ENCODE measurements at places on chromosomes 6 and 20. TPM values are rescaled to one million over a fixed set of nuclear protein-coding genes. Genes with fewer than 3 reads are reported as not detected.

Gene CPXM1
- total RNA-seq, result not detected

Gene CGA
- not detected for total RNA-seq

Gene FAM209B
- 3.1 TPM for total RNA-seq

- no peak for DNase-seq
These were observed 515.9 kb upstream of the SULF2 start for GRCh38 chr20:48301189-48301588.

GRCh38 chr20:43899274-43900120, 15.2 kb upstream of the TOX2 start:
- no peak for DNase-seq

- no peak for DNase-seq
These were observed 2.0 kb upstream of the ACTL10 start for GRCh38 chr20:33664762-33665144.

DNA sequence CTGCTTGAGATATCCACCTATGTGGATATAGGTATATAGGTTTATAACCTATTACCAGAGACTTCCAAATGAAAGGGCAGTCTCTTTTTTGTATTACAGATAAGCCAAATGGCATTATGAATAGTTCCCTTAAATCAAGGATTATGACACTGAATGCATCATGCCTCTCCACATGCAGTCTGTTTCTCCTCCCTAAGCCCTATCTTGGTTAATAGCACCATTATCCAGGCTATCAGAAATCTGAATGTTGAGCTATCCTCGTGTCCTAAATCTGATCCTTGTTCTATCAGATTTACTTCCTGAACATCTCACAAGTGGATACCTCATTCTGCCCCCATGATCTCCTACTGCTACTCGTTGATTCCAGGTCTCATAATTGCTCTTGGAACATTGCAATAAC, 138.0 kb downstream of the GRIK2 start:
- DNase-seq, result no peak

DNA sequence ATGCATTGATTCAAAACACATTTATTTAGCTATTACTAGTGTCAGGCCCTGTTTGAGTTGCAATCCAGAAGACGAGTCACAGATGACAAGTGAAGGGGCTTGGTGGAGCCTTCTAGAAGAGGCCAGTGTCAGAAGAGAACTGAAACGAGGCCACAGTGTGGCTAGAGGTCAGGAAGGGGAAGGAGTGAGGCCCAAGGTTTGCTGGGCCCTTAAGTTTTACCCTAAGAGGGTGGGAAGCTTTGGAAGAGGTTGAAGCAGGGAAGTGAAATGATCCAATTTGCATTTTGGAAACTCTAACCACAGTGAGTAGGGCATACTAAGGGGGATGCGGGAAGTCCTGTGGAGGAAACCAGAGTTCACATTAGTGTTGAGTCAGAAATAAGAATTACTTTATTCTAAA, 25.0 kb downstream of the TTK start:
- no peak for DNase-seq

GRCh38 chr6:161477876-161478425, 204.1 kb upstream of the AGPAT4 start:
- DNase-seq, result no peak

DNA sequence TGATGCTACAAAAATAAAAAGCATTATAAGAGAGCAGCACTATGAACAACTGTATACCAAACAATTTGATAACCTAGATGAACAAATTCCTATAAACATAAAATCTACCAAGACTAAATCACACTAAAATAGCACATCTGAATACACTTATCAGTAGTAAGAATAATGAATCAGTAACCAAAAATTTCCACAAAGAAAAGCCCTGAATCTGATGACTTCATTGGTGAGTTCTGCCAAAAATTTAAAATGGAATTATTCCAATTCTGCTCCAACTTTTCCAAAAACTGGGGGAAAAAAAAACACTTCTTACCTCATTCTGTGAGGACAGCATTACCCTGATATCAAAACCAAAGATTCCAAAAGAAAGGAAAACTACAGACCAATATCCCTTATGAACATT, 206.2 kb downstream of the WDR27 start:
- DNase-seq, result no peak

DNA sequence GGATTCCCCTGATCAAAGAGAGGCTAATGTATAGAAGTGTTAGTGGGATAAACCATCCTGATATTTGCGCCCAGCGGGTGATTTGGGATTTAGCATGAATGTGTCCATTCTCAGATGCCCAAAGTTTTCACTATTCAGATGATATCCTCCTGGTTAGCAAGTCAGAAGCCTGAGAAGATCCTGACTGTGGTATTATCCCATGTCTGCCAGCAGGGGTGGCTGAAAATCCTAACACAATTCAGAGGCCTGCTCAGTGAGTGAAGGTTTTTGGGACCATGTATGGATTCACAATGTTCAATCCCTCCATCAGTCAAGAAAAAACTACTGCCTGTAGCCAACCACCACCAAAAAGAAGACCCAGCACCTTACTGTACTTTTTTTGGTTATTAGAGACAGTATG, 34.1 kb upstream of the SPACA1 start:
- DNase-seq, result no peak

DNA sequence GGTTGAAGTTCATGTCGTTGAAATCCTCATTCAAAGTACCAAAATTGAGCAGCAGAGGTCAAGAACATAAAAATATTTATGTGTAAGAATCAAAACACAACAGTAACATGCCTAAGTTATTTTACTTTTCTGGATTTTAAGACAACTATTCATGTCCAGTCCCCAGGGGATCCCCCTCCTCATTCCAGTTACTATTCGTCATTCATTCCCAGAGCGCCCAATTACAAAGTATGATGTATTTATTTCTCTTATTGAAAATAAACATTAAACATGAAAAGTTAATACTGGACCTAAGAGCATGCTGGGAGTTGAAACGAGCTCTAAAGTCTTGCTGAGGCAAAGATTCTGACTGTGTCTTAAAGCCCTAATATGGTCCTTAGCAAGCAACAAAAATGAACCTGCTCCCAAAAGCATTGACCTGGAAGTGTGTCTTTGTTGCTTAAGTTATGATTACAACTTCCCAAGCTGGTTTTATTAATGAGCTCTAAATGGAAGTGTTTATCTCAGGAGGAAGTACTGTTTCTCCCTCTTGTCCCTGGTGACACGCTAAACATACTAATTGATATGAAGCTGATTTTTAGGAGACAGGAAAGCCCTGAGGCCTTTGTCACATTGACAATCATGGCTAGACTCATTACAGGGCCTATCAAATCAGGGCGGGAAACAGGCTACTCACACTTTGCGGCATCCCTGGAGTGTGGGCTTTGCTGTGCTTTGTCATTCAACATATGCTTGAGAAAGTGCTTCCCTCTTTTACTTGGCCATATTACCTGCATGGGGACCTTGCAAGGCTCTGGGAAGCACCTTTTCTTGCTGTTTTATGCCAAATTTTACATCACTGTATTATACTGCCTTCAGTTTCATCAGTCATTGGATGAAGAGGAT, 192.2 kb upstream of the DTNBP1 start:
- no peak for DNase-seq

- DNase-seq, result no peak
These were observed 2.1 kb downstream of the COL12A1 start for GRCh38 chr6:75203721-75204120.

GRCh38 chr6:10347561-10348327, 67.1 kb downstream of the TFAP2A start:
- no peak for DNase-seq

DNA sequence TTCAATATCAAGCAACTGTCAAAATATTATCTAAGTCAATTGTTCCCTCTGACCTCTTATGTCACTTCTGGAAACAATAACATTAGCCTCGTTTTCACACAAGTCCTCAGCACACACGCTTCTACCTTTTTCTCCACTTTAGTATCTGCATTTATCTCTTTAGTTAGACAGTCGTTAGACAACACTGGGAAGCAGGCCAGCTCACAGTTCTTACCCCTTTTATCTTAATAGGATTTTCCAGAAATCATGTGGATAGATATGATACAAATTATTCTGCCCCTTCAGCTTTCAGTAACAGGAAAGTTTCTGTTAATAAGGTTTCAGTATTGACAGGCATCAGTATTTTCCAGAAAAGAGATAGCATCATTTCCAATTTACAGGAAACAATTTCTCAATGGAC, 25.9 kb upstream of the HAO1 start:
- DNase-seq, result no peak

GRCh38 chr20:19889011-19889953, 127.9 kb upstream of the NAA20 start:
- DNase-seq, result no peak

DNA sequence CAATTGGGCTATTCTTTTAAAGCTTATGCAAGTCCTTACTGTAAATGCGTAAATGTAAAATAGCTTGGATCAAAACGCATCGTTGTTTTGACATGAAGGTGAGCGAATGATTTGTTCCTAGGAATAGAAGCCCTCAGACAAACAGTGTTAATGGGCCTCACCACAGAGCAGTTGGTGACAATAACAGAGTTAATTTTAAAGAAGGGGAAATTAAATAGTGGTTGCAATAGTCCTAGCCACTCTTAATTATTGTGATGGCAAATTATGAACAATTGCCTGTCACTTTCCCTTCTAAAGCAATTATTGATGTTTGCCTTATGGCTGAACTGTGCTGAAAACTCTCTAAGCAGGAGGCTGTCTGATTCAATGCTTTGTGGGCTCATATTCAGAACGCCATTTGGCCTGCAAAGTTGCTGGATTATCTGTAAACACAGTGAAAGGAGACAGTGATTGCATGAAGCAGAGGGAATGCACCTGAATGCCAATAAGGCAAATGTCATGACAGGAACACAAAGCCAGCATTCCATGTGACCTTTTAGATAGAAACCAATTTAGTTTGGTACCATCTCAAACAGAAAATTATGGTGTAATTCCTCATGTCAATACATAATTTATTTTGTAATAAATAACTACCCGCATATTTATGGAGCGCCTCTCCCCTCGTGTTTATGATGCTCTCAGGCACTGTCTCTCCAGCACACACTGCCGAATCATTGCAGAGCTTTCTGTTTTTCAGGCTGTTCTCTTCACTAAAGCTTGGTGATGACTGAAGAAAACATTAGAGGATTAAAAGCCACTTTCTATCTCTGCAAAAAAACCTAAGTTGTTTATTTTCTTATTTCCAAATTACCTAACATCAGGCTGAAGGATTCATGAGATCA, 387.5 kb downstream of the HACE1 start:
- DNase-seq, result no peak

- DNase-seq, result no peak
These were observed 103.0 kb upstream of the RREB1 start for GRCh38 chr6:7004581-7005297.

Measured in CD4-positive, alpha-beta T cell (primary cell).